ENCODE measurements at places on chromosomes 2 and 18.

DNA sequence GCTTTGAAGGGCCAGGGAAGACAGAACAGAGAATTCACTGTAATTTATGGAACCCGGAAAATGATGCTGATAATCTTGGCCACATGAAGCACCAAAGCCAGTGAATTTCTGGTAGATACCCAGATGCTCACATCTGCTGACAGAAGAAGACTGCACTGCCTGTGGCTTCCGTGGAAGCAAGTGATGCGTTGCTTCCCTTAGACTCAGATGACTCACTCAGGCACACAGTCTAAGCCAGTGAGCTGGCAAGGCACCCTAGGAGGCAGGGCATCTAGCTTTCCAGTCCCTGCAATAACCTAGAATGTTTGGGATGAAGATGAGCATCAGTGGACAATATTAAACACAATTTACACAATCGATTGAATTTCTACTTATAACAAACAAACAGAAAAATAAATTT is 284.7 kb downstream of the CMPK2 start:
- no peak for DNase-seq

DNA sequence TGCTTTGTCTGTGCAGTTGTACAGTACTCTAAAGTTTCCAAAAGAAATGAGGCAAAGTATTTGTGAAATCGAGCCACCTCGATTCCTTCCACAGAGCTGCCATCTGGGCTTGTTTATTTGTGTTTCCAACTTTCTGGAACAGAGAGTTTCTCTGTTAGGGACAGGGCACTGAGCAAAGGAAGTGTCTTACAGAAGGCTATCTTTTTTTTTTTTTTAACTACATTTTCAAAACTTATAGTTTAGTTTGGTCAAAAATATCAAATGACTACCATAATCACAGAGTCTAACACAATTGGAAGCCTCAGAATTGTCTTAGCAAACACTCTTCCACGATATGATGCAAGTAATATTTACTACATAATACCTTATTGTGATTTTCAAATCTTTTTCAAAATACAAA is 796 bp downstream of the RFTN2 start:
- DNase-seq, result no peak

DNA sequence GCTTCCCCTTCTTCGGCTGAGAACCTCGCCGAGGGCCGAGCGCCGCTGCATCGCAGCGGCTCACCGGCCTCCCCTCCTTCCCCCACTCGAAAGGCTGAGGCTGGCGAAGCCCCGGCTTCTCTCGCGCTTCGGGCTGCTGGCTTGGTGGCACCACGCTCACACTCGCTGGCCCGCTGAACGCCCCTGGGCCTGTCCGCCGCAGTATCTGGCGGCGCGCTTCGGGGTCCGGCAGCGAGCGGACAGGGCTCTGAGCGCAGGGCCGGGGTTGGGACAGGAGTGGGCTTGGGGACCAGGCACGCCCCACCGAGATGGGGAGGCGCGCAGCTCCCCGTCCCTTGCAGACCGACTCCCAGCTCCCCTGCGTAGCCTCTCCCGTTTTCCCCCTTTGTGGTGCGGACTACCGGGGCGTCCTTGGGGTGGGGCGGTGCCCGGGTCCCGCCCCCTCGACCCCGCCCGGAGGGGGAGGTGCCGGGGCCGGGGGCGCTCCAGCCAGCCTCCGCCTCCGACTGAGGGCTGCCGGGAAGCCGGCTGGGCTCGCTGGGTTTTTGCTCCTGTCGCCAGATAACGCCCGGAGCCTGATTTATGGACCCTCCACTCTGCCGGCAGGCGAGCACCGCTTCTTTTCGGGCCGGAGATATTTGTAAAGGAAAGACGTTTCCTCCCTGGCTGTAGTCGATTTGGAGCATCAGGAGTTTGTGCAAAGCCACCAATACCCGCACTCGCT is 3.8 kb downstream of the GBX2 start:
- DNase-seq, result no peak

GRCh38 chr18:58455314-58456188 is 173.3 kb downstream of the ALPK2 start:
- no peak for DNase-seq

- DNase-seq, result no peak
These were observed 321.4 kb upstream of the SLC8A1 start for GRCh38 chr2:40773291-40773690.

DNA sequence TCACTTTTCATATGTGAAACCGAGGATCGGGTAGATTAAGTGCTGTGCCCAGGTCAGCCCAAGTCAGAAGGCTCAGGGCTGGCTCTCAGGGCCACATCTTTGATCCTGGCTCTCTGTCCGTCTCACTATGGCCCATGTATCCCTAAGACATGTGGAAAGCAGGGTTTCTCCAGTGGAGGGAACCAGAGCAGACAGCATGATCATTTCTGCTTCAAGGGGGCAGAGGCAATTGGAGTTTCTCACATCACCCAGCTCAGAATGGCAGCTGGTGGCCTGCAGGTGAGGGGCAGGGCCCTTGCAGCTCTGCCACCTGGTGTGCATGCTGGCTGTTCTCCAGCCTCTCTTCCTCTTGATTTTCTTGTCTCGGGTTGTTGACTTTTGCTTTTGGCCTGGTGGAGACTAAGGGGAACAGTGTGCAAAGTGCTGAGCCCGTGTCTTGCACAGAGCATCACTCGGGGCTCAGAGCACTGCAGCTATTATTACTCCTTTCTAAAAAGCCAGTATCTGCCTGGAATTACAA is 27.0 kb downstream of the LDLRAD4 start:
- no peak for DNase-seq

- no peak for DNase-seq
These were observed 1.7 kb downstream of the EPHA4 start for GRCh38 chr2:221570321-221570935.

DNA sequence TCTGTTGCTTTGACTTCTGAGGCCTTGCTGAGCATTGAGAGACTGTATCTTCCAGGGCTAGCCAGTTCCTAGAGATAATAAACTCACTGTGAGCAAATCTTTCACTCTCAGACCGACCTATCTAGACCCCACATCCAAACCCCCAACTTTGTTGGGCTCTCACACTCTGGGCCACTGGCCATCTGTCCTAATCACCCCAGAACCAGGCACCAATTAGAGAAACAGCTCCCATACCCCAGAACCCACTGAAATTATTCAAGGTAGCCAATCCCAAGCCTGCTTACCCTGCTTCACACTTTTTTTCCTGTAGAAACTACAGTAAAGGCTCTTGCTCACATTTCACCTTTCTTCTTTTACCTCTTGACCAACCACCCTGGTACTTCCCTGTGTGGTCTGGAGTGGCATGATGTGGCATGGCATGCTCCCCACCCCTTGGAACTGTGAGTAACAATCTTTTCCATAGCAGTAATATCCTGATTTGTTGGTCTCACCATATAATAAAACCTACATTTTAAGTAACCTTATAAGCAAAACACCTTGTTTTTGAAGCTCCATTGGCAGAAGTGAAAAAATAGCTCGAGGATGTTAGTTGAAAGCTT is 55.2 kb downstream of the ANKRD12 start:
- no peak for DNase-seq

DNA sequence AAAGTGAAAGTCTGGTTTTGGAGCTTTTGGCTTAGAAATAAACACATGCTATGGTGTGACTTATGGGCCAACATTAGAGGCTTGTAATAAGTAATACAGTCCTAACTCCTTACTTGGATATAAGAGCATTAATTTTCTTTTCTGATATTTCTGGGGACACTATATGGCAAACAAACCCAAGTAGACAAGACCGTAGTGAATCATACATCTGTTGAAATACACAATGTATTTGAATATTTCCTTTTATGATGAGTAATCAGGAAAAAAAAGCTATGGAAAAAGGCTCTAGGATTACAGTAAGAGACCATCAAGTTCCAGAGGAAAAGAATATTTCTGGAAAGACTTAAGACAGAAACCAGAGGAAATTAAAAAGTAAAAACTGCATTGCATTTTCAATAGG is 146.0 kb upstream of the CYP26B1 start:
- DNase-seq, result no peak

DNA sequence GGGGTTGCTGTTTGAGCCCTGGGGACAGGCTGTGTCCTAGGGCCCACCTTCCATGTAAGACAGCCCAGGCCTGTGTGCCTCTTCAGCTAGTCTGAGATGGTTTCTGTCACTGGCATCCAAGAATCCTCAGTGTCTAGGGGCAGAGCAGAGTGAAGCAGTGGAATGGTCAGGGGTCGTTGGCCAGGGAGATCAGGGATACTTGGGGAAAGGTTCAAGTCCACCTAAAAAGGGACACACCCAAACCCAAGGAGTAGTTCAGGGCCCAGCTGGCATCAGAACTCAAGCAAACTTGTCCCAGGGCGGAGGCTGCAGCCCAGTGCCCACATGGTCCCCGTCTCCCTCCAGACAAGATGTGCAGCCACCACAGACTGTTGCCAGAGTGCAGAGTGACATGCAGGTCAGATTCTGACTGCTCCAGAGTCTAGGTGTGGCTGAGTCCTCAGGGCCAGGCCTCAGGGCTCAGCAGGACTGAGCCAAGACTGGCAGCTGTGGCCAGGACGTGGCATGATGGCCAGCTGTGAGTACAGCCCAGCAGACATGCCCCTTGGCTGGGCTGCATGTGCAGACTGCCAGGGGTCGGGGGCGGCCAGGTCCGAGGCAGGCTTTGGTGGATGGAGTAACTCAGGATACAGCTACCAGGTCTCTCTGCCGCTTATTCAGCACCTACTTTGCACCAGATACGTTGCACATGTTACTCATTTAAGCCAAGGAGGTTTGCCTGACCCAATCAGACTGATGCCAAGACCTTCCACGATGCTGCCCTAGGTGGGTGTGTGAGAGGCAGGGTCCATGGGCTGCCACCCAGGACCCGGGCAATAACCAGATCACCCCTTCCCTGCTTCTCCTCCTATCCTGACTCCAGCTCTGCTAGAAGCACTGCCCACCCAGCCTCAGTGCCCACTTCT is 146.6 kb downstream of the SMAD7 start:
- no peak for DNase-seq

- DNase-seq, result no peak
These were observed 55.7 kb downstream of the CCDC141 start for GRCh38 chr2:178994264-178994663.

DNA sequence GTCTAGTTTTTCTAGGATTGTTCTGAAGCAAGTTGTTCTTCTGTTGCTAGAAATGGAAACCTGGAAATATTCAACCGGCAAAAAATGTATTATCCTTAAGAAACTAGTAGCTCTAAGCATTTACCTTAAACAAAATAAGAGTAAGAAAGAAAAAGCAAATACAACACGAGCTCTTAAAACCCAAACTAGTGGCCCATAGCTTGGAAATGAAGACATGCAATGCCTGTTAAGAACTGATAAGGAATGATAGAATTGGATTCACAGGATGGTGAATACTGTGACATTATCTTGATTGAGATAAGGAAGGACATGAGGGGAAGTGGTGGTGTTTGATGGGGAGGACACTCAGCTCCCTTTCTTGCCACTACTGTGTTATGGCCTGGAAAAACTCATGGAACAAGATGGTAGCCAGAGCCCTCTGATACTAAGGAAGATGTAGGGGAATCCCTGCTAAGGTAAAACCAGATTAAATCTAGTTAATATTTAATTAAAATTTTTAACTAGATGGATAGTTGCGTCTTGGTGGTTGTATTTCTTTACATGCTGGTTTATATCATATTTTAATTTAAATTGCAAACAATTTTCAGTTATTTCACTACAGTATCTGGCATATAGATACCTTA is 193.8 kb downstream of the LPIN1 start:
- no peak for DNase-seq

- no peak for DNase-seq
These were observed 20.4 kb upstream of the ATOH8 start for GRCh38 chr2:85733121-85733960.

GRCh38 chr2:9423922-9424272 is 443 bp downstream of the CPSF3 start:
- DNase-seq, result no peak

DNA sequence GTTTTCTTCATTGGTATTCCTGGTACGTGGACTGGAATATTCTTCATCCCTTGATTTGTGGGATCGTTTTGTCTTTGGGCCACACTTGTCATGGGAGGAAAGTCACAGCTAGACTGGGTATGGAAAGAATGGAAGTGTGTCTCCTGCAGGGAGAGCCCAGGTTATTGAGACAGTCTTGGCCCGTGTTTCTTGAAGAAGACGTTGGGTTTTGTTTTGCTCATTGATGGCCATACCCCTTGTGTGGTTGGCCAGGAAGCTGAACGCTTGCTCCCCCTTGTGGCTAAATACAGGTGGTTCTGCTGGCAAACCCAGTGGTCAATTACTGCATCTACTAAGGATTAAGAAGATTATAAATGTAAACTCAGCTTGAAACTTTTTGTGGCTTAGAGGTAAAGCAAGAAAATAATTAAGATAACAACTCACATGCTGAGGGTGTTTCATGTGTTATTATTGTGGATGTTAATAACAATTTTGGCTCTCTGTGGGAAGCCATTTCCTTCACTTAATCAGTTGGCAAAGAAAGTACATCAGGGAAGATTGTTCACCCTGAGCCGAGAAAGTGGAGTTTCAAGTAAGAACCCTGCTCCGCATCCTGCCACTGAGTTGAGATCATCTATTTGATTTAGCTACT is 91.8 kb downstream of the NEDD4L start:
- peak; percentile 27 for DNase-seq

DNA sequence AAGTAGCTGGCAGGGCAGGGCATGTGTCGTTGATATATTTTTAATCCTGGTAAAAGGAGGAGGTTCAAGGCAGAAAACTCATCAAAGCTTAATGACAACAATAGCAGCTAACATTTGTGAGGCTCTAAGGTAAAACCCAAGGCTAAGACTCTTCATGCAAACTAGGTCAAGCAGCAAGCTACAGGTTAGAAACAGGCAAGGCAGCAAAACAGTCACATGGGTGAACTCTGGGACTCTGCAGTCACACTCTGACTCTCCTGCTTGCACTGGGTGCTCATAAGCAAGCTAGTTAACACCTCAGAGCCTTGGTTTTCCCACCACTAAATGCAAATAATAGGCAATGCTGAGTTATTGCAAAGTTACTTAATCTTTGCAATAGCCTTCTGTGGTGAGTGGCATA is 7.9 kb downstream of the IL1RN start:
- no peak for DNase-seq

DNA sequence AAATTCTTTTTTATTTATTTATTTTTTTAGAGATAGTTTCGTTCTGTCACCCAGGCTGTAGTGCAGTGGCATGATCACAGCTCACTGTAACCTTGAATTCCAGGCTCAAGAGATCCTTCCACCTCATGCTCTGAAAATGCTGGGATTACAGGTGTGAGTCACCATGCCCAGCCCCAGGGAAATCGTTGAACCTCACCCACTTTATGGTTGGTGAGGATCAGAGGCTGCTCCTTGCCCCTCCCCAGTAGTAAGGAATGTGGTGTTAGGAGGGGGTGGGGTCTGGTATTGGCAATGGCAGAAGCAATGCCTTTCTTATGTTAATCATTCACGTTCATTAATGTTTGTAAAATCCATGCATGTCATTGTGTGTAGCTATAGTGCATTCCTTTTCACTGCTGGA is 161.9 kb downstream of the SUCLG1 start:
- DNase-seq, result no peak

GRCh38 chr2:44171018-44171417 is 2.3 kb downstream of the PPM1B start:
- DNase-seq, result no peak

DNA sequence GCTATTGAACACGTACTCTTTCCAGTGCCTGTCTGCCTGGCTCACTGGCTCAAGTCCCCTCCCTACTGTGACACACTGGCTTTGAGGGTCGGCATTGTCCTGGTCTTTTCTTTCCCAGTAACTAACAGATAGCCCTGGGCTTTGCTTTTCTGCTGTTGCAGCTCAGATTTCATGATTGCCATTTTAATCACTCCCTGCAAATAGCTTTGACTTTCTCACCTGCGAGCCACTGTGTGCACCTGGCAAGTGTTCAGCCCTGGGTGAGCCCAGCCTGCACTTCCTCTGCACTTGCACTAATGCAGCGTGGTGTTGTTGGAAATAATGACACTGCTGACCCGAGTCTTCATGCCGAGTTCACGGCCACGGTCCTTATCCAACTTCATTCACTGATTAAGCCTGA is 52.9 kb downstream of the DCDC2C start:
- DNase-seq, result no peak

Data from progenitor cell of endocrine pancreas (in vitro differentiated cells).